ENCODE measurements at places on chromosomes 3 and 15.

DNA sequence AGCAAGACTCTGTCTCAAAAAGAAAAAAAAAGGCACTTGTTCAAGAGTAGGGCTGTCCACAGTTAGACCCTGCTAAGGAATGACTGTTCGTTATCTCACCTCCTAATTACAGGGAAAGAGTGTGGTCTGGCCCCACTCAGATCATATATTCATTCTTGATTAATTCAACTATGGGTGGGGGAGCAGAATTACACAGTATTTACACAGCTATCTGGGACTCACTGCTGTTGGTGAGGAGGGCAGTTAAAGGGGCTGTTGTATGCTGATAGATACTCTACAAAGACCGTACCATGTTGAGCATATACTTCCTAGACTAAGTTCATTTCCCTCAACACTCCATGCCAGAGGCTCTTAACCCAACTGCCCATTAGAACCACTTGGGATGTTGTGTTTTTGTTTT, 3.8 kb upstream of the ZNF620 start:
- no peak for DNase-seq

GRCh38 chr3:59658274-59658673, 608.4 kb upstream of the CFAP20DC start:
- peak; percentile 24 for DNase-seq

- no peak for DNase-seq
These were observed 13.1 kb downstream of the ROBO2 start for GRCh38 chr3:77052733-77053670.

GRCh38 chr15:28875461-28876000, 10.2 kb upstream of the APBA2 start:
- DNase-seq: no peak

- no peak for DNase-seq
These were observed 57.4 kb upstream of the ST3GAL6 start for GRCh38 chr3:98705694-98706093.

GRCh38 chr3:196969134-196969659, 564 bp upstream of the PIGZ start:
- peak; percentile 50 for DNase-seq

GRCh38 chr3:16606398-16606797, 1.2 kb upstream of the DAZL start:
- DNase-seq: no peak

DNA sequence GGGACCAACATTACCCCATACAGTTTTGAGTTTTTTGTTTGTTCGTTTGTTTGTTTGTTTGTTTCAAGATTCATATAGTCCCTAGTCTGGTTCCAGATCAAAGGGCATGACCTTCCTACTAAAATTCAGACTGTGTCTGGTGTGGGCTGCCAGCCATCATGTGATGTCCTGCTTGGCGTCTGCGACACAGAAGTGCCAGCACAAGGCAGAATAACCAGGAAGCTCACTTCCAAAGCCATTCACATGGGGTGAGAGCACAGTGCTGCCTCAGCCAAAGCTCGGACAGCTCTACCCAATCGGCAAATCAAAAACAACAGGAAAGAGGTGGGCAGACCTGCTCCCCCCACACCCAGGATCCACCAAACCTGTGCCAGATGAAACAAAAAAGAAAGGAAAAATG, 142.6 kb upstream of the THBS1 start:
- no peak for DNase-seq

DNA sequence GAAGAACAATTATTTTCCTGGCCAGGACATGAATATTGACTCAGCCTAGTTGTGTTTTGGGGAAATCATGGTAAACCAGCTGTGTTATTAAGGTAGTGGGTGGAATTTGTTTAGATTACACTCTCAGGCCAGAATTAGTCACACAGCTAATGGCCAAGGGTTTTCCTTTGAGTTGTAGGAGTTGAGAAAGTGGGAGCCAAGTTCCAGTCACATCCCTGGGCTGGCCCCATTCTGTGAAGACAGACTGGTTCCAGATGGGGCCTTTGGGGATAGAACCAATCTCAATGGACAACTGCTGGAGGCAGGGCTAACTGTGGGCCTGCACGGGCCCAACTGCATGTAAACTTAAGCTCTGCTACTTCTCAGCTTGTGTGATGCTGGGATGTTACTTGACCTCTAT, 1.4 kb upstream of the RASL12 start:
- peak; percentile 54 for DNase-seq

DNA sequence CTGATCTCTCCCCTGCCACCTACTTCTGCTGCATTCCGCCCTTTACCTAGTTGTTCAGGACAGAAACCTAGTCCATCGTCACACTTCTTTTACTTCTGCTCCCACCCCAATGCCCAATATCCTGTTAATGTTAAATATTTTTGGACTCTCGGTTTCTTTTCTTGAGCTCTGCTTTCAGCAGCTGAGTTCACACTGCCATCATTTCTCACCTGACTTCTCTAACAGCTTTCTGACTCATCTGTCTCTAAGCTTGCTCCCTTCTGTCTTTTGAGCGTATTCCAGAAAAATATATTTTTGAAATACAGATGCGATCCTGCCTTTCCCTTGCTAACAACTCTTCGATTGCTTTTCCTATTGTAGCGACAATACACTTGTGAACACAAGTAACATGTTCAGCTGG, 183.4 kb downstream of the KLHL25 start:
- DNase-seq: no peak

GRCh38 chr15:39243396-39243795, 337.5 kb upstream of the THBS1 start:
- DNase-seq: no peak

DNA sequence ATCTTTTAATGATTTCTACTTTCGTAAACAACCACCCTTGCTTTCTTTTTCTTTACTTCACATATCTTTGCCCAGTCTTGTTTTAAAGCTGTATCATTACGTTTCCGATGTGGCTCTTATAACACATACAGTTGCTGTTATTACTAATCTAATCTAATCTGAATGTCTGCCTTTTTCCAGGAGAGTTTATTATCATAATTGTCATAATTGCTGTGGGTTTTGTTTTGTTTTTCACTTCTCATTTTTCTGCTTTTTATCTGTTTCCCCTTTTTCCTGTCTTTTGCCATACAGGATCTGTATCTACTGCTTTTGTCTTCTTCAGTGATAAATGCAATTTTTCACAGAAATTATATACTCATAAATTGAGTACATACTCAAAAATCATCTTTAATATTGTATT, 24.9 kb downstream of the HACL1 start:
- no peak for DNase-seq

DNA sequence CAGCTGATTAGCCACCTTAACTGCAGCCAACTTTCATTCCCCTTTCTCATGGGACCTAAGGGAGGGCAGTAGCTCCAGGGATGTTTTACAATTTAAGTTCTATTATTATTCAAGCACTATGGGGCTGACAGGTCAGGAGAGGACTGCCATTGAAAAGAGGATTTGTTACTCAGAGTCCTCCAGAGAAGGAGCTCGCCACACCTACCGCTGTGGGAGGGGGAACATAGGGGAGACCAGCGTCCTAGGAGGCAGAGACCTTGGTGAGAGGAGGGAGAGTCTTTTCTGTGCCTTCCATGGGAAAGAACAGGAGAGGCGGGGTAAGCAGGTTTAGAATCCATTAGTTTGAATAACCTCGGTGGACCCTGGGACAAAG, 14.4 kb downstream of the ATP10A start:
- DNase-seq: no peak

DNA sequence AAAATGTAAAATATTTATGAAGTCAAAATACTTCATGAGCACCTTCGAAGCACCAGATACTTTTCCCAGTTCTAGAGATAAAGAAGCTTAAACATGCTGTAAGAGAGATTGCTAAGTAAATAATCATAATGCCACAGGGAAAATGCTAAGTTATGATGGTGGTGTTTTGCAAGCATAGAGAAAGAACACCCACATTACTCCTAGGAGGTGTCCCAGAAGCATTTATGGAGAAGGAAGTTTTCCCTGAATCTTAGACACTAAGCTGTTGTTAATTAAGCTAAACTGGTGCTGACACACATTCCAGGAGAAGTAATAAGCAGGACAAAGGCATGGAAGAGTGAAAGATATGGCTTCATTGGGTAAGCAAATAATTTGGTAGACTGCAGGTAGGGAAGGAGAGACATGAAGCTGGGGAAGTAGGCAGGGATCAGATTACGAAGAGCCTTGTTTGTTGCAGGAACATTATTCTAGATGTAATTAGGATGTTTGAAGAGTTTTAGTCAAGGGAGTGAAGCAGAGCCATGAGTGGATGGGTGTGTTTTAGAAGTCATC, 40.4 kb upstream of the CHMP2B start:
- no peak for DNase-seq

- no peak for DNase-seq
These were observed 631.5 kb downstream of the PYDC2 start for GRCh38 chr3:192092388-192093005.

- peak; percentile 41 for DNase-seq
These were observed 241.0 kb downstream of the NSUN3 start for GRCh38 chr3:94303897-94304296.

- DNase-seq: peak; percentile 35
These were observed 234.8 kb upstream of the WNT5A start for GRCh38 chr3:55721716-55722484.

DNA sequence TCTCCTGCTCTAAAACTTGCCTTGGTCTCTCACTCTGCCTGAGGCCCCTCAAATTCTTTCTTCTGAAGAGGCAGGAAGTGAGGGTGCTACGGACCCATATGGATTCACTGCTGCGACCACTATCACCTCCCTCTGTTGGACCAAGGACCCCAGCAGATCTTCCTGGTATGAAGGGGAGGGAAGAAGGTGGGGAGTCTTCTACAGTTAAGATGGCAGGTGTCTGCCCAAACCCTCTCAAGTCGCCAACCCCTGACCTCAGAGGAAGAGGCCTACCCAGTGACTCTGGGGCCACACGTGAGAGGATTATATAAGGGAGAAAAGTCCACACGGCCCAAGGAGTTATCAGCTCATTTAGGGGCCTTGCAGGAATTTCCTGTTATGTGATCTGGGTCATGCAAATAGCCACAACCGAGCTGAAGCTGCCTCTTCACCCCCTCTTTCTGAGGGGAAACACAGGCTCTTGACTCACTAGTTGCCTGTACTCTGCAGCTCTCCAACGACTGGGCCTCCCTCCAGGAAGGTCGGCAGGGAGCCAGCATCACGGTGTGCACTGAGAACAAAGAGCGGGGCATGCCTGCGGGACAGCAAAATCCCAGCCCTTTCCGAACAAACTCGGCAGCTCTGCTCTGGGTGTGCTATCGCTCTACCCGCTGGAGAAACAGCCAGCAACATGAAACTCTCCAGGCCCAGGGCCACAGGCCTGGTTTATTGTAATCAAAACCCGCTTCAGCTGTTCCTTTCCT, 116.0 kb downstream of the XXYLT1 start:
- peak; percentile 91 for DNase-seq

DNA sequence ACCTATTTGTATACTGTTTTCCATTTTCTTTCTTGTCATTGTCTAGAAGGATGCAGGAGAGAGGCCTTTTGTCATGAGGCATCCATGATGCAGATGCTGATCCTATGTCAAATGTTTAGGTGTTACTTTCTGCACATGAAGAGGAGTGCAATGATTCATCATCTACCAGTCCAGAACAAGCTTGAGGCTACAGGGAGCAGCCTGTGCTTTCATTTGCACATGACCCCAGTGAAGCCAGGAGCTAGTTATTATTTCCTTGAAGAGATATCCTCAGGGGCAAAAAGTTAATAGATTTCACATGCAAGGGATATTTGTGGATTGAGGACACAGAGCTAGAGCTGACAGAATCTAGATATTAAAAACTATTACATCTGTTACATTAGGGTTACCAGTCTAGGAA, 204.4 kb upstream of the TGFBR2 start:
- no peak for DNase-seq

DNA sequence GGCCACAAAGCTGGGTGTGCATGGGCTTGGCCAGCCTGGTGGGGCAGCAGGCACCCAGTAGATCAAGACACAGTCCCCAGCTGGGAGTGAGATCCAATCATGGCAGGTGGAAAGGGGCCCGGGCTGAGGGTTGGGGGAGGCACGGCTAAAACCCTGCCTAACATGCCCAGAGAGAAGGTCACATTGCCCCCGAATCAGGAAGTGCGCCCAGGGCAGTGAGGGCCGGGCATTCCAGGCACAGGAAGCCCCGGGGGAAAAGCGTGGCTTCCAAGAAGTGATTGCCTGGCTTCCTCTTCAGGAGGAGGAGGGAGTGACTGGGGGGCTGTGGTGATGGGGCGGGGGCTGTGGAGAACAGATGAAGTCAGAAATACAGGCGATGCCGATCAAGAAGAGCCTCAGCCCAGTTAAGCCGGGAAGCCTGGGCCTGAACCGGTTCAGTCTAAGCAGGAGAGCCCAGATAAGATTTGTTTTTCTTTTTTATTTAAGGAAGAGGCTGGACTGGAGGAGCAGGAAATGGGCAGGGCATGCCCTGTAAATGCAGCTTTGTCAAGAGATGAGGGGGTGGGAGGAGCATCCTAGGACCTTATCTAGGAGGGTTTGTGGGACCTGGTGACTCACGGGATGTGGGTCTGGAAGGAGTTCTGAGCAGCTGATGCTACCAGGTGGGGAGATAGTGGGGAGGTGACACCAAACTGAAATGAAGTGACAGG, 83.9 kb downstream of the CHSY1 start:
- DNase-seq: peak; percentile 76

DNA sequence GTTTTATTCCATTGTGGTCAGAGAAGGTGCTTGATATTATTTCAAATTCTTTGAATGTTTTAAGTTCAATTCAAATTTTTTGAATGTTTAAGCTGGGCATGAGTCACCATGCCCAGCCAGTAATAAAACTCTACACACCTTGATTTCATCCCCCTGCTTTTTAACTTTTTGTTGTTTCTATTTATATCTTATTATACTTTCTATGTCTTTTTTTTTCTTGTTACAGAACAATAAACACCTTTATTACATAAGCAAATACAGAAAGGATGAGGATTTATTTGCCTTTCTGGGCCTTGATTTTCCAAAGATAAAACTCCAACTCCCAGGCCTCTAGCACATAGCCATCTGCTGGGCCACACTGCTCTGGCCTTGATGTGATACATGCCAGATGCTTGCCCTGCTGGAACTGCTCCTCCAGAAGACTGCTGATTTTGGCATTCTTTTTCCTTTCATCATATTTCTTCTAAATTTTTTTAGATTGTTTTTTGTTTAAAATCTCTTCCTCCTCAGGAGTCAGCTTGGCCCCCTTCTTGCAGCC, 14.0 kb downstream of the DNAH12 start:
- DNase-seq: no peak

GRCh38 chr15:55897560-55898336, 95.7 kb downstream of the NEDD4 start:
- DNase-seq: peak; percentile 45

GRCh38 chr3:64681015-64681414, 6.8 kb downstream of the ADAMTS9 start:
- DNase-seq: no peak

Data from femur (tissue), 1 donor.